Activated T-cell treated with anti-CD3 and anti-CD28 coated beads for 24 hours (primary cell): ENCODE measurements at places on chromosomes 13 and 19.

DNA sequence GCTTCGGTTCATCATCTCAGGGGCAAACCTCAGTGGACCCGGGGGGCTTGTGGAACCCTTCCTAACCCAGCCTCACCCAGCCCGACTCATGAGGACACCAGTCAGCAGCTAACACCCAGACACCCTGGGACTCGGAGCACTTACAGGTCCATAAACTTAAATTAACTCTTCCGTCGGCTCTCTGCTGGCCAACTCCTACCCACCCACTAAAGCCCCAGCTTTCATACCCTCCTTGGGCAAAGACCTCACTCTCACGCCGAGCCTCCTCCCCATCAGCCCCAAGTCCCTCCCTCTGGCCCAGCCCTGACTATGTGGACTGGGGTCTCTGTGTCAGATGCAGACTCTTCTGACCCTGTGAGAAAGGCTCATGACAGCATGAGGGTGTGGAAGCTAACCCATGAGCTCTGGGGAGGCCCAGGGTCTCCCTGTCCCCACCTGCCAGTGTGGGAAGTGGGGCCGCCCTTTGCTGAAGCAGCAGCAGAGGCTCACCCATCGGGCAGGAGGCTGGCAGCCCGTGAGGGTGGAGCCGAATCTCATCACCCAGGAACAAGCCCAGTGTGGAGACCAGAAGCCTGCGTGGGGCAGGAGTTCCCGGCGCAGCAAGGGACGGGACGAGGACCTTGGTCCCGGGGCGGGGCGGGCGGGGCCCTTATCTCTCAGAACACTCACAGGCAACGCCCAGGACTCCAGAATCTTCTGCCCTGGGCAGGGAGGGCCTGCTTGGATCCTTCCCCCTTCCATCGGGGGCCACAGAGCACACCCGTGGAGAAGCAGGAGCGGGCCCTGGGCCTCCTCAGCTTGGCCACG, 19.8 kb downstream of the TCF3 start:
- DNase-seq = no peak

- DNase-seq = no peak
These were observed 3.8 kb downstream of the LCP1 start for GRCh38 chr13:46178143-46178542.

GRCh38 chr19:13885826-13886365, 9.0 kb downstream of the NANOS3 start:
- DNase-seq = no peak

DNA sequence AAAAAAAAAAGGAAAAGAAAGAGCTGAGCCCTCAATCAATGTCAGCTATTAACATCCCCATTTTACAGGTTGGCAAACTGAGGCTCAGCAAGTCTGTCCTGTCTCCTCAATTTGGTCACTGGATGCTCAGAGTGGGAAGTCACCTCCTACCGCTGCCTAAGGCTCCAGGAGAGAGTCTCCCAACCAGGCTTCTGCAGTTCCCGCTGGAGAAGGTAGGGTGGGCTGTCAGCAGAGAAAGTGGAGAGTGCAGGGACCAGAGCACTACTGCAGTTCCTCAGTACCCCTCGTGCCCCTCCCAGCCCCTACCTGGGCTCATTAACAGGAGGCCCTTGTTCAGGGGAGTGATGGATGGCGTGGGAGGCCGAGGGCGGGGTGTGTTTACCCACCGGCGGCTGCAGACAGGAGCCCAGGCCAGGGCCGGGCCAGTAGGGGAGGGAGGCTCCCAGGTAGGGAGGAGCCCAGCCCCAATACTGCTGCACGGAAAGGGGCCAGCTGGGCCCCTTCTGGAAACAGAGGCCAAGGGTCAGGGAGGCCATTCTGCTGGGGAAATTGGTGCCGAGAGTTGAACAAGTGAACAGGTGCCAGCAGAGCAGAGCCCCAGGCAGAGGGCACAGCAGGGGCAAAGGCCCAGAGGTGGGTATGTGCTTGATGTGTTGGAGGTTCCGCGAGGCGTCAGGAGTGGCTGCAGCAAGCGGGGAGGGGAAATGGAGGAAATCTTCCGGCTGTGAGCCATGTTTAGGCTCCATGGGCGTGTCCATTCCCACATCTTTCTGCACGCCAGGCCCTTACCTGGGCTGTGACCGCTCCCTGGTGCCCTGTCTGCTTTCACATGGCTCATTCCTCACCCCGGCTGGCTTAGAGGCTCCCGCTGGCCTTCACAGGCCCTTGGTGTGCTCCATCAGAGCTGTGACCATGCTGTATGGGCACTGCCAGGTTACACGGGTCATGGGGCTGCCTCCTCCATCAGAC, 7.6 kb upstream of the COMP start:
- DNase-seq = no peak
